ENCODE measurements at places on chromosomes 1 and 21.

- DNase-seq = no peak
Measured at GRCh38 chr1:188122646-188123045, 1293.9 kb downstream of the PLA2G4A start.

DNA sequence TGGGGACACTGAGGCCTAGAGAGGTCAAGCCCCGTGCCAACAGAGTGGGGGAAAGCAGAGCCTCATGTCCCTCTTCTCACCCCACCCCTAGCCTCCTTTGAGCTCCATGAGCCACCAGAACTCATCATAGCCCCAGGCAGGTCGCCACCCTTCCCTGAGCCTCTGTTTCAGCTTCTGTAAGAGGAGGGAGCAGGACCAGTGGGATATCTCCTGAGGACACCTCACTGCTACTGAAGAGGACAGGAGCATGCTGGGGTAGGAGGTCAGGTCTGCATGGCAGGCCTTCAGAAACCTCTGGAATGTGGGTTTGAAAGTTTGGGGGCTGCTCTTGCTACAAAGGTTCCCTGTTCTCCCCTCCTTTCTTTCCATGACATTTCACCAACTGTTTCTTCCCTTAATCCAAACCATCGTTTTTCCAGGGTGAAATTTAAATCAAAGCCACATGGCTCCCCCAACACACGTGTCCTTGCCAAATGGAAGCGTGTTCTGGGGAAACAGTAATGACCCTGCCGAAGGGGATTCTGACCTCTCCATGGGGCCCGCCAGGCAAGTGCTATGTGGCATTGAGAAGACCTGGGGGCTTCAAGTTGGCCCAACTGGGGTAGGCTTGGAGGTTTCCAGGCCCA, 88.1 kb upstream of the RUNX3 start:
- no peak for DNase-seq

DNA sequence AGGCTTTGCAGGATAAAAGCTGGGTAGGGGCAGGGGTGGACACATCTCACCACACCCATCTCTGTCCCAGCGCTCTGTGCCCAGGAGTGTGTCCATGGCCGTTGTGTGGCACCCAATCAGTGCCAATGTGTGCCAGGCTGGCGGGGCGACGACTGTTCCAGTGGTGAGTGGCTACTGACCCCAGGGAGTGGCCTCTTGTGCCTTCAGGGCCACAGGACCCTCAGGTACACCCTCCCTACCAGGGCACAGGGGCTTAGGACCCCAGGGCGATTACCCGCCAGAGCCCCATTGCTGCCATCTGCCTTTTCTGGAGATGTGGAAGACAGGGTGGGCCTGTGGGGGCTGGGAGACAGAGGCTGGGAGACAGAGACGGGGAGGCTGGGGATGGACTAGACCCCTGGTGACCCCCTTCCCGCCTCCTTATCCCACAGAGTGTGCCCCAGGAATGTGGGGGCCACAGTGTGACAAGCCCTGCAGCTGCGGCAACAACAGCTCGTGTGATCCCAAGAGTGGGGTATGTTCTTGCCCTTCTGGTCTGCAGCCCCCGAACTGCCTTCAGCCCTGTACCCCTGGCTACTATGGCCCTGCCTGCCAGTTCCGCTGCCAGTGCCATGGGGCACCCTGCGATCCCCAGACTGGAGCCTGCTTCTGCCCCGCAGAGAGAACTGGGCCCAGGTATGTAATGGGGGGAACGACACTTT, 12.8 kb downstream of the PEAR1 start:
- no peak for DNase-seq

GRCh38 chr1:206916000-206916709, 5.6 kb downstream of the FCMR start:
- DNase-seq = no peak

DNA sequence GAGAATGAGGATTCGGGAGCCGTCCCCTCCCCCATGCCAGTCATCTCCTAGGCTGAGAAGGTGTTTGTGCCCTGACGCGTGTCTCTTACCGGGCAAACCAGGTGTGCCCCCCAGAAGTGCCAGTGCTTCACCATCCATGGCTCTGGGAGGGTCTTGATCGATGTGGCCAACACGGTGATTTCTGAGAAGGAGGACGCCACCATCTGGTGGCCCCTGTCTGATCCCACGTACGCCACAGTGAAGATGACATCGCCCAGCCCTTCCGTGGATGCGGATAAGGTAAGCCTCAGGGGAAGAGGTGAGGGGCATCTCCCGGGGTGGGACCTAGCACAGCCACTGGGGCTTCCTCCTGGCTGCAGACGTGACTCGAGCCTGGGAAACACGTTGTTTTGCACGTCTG, 959 bp downstream of the PADI6 start:
- no peak for DNase-seq

DNA sequence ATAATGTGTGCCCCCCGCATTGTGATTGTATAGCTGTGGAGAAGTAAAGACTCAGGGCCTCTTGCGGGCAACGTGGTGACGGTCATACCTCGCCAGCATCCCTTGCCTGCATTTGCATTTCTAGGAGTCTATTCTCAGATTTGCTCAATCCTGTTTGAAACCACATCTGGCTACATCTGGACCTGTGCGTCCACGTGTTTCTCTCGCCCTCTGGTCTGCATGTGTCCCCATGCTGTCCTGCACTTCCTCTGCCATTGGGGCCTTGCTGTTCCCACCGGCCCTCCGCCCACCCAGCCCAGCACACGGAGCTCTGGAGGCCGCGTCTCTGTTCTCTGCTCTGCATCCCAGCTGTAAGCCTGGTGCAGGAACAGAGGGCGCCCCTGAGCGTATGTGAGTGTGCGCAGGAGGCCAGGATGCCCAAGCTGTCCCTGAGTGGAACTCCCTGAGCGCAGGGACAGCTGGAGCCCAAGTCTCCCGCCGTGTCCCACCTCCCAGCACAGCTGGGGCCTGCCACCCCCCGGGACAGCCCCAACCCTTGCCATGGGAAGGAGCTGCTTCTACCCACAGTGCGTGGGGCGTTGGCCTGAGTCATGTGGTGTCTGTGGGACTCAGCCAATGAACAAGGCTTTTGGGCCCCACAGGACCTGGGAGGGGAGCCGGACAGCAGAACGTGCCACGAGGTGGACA, 1.6 kb downstream of the KRTAP10-2 start:
- no peak for DNase-seq

- no peak for DNase-seq
Measured at GRCh38 chr1:244837597-244838258, 2.3 kb downstream of the COX20 start.

GRCh38 chr1:97693601-97694000, 227.2 kb downstream of the DPYD start:
- DNase-seq = no peak

DNA sequence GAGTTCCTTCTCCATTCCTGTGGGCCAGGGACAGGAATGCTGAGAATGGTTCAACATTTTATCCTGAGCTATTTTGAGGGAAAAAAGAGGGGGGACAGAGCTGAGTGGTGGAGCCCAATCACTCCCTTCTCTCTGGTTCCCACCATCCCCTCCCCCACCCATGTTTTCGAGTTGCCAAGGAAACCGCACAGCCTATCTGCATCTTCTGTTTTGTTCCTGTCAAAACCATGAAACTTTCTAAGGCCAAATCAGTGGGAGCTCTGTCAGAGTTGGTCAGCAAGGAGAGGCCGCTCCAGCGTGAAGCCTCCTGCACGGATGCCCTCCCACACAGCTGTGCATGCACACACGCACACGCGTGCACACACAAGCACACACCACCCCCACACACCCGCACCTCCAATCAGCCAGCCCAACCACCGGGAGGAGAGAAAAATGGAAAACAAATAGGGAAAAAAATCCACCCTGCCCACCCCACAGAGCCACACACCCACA, 54.5 kb upstream of the ATP2B4 start:
- DNase-seq = no peak

- no peak for DNase-seq
Measured at GRCh38 chr21:35933466-35933865, 126.9 kb downstream of the SETD4 start.

DNA sequence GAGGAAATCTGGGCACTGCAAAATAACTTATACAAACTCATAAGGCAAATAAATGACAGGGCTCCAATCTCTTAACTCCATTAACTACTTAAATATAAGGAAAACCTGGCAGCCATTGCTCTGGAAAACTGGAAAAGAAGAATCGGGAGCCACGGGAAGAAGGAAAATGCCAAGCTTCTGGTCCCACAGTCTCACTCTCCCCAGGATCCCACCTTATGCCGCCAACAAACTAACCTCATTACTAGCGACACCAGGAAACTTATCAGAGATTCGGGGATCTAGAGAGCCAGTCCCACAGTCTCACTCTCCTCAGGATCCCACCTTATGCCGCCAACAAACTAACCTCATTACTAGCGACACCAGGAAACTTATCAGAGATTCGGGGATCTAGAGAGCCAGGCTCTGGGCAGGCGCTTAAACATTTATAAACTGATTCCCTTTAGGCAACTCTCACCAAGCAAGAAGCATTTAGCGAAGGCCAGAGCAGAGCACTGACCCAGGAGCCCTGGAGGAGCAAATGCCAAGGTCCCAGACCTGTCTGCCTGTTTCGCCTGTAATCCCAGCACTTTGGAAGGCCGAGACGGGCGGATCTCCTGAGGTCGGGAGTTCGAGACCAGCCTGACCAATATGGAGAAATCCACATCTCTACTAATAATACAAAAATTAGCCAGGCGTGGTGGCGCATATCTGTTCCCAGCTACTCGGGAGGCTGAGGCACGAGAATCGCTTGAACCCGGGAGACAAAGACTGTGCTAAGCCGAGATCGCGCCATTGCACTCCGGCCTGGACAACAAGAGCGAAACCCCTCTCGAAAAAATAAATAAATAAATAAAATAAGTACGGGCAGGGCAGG, 720 bp downstream of the PSMB2 start:
- DNase-seq = no peak

DNA sequence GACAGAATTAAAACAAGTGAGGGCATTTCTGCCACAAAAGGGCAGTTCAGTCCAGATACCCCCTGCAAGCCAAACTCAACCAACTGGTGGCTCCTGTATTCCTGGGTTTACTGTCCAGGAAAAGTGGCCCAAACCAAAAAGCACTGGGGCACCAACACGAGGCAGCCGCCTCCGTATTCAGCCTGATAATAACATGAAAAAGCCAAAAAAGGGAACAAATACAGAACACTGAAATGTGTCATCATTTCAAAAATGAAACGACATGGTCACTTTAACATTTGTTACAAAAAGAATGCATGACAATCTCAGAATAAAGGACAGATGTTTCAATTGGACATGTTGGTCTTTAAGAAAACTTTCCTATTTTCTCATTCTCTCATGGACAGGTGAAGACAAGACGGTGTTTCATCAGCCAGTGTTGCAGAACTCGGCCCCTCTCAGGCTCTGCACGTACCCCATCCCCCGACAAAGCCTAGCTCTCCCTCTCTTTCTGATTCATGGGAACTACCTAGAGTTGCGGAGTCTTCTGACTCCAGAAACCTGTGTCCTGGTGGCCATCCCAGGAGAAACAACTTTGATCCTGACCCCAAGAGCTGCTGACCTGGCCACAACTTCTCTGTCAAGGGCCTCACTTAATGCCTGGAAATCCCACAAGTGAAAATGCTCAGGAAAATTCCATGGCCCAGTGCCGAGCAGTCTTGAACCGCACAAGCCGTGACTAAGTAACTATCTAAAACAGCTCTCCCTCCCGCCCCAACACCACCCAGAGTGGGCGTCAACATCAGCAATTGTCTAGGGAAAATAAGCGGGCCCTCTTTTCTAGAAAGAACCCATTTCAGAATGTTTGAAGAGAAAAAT, 27.1 kb downstream of the ZBTB17 start:
- no peak for DNase-seq
